ENCODE measurements at places on chromosomes 4 and X.
A peak's percentile ranks its signal among the peaks of the same experiment; 100 is the strongest.

DNA sequence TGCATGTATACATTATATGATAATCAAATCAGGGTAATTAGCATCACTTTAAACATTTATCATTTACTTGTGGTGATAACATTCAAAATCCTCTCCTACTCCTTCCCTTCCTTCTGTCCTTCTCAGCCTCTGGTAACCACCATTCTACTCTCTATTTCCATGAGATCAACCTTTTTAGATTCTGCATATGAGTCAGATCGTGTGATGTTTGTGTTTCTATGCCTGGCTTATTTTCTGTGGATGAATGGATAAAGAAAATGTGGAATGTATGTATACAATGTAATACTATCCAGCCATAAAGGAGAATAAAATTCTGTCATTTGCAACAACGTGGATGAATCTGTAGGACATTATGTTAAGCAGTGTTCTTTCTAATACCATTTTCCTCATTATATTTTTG, 123.9 kb downstream of the NAA11 start:
- no peak for DNase-seq

- no peak for DNase-seq
Measured at GRCh38 chr4:118279920-118280432, 72.8 kb downstream of the PRSS12 start.

GRCh38 chr4:39166177-39166576, 16.2 kb upstream of the WDR19 start:
- DNase-seq: no peak

- DNase-seq: no peak
Measured at GRCh38 chr4:102076622-102077021, 268.7 kb downstream of the SLC39A8 start.

DNA sequence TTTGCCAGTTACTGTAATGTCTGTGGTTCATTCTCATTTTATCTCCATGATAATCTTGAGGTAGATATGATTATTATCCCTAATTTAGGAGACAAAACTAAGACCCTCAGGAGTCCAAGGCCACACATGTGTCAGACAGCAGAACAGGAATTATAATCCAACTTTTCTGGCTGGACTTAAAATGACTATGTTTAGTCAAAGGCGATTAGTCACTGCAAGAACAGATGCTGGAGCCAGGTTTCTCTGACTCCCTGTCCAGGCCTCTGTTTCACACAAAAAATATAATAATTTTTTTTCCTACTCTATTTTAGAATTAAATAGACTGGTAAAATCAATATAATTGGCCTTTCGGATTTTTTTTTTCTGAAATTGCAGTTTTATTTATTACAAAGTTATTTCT, 56.7 kb upstream of the TMEM131L start:
- no peak for DNase-seq

DNA sequence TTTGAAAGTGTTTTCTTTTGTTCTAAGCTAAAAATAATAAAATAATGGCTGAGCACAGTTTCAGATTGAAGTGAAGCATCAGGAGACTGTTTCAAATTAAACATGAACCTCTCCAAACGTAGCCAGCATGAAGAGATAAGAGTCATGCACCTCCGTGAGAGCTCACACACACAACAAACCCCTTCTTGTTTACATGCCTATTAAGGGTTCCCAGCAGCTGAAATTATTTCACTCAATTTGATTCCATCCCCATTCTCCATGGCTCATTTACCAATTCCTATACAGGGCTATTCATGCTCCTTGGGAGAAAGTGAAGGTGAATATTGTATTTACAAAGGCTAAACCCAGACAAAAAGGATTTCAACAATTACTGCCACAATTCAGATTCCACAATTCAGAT, 954.1 kb upstream of the INTU start:
- no peak for DNase-seq

DNA sequence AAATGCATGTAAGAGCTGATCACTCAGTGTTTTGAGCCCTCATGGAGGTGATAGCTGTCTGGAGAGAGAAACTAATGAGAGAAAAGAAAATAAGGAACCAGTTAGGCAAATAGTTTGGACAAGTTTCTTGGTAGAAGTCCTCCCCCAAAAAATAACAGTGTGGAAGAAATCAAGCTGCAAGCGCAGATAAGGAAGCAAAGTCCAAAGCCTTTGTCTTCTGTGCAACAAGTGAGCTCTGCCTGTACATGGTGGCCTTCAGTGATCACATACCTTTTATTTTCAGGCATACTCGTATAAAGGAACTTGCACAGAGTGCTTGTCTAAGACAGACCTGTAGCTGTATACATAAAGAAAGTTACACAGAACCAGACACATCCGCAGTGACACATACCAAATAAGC, 2.5 kb upstream of the UGT2A3 start:
- DNase-seq: no peak

GRCh38 chrX:129731228-129731627, 7.6 kb upstream of the XPNPEP2 start:
- no peak for DNase-seq

DNA sequence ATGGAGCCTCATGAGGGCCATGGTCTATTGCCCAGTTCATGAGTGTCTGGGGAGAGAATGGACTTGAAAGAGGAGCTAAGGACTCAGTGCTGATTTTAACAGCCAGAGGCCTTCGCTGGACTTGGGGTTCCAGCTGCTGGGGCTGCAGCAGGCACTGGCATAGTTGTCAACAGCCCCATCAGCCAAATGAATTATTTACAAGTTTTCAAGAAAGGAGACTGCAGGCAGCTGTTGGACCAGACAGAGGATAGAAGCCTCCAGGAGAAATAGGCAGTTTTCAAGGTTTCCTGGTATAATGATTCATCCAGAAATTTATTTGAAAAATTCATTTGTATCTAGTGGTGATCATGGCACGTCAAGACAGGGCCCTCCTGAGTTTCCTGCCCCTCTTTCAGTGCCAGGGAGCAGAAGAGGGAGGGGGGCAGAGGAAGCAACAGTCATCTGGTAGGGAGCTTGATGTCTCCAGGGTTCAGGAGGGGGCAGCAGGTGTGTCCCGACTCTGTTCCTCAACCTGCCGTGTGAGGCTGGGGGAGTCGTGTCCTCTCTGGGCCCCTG, 63.1 kb upstream of the GPR78 start:
- DNase-seq: no peak

GRCh38 chr4:3290476-3290875, 2.3 kb upstream of the RGS12 start:
- DNase-seq: no peak

DNA sequence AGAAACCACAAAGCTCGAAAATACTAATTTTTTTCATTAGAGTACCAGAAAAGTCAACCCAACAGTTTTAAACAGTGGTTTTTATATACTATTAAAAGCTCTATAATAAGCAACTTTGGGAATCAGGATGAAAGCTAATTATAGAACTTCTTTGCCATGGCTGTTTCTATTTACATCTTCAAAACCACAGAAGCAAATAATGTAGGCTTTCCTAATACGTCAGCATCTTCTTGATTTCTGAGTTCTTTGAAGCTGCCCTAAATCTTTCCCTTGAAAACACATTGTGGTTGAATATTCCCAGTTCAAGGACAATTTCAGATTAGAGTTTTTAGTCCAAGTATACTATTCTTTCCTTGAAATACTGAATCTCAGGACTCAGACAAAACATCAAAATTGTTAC, 460.2 kb upstream of the FAT1 start:
- DNase-seq: no peak

DNA sequence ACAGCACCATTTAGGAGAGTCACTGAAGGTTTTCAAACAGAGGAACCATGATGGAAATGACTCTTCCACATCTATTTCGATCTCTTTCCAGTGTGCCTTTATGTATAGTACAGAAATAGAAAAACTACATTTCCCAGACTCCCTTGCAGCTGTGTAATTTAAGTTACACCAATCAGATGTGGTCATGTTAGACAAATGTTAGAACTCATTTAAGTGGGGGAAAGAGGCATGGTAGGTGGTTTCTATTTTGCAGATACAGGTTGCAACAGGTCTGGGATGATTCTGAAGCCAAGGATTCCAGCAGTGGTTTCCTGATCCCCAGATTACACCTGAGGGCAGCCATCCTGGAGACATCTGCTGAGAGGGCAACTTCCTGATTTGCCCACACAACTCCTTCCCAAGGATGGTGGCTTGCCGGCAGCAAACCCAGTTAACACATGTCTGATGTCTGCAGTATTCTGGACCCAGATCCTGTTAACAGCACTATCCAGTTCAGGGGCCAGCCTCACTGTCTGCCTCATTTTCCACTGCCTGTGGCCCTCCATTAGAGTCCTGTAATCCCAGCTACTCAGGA, 38.7 kb upstream of the PDK3 start:
- DNase-seq: peak; percentile 7

- no peak for DNase-seq
Measured at GRCh38 chr4:121686255-121686654, 10.5 kb downstream of the ANXA5 start.
